CD4-positive, alpha-beta T cell treated with Interleukin-15 for 4 hours (primary cell): ENCODE measurements at places on chromosomes 3 and 15.
A peak's percentile ranks its signal among the peaks of the same experiment; 100 is the strongest.

DNA sequence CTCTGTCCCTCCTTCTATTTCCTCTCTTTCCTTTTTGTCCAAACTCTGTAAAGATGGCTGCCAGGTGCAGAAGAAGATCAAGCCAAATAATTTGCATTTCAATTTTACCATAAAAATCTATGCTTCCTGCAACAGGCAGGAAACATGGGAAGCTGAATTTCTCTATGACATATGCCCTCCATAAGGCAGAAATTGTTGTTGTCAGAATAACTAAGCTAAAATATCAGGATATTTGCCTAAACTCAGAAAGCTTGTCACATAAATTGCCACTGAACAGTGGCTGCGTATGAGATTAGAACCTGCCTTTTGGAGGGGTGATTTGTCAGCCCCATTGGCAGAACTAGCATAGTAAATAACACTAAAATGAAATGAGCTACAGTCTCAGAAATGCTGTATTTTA, 288.3 kb upstream of the LMCD1 start:
- DNase-seq: no peak

DNA sequence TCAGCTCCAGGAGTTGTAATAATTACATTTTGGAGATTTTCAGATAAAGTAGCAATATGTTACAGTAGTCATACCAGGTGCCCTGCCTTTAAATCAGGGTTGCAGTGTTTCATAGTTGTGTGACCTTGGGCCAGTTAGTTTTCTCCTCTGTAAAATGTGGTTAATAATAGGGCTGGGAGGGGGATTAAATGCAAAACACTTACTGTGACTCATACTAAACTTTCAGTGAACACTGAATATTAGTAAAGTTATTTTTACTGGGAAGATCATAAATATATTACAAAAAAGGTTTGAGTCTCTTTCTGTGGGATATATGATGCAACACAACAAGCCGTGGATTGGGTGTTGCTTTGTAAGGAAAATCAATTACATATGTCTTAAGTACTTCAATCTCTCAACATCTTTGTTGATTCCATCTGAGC, 1.1 kb upstream of the EBLN2 start:
- DNase-seq: no peak

- no peak for DNase-seq
These were observed 674.8 kb downstream of the TBL1XR1 start for GRCh38 chr3:176522436-176522835.

- no peak for DNase-seq
These were observed 31.1 kb downstream of the SLC28A1 start for GRCh38 chr15:84915606-84915958.

DNA sequence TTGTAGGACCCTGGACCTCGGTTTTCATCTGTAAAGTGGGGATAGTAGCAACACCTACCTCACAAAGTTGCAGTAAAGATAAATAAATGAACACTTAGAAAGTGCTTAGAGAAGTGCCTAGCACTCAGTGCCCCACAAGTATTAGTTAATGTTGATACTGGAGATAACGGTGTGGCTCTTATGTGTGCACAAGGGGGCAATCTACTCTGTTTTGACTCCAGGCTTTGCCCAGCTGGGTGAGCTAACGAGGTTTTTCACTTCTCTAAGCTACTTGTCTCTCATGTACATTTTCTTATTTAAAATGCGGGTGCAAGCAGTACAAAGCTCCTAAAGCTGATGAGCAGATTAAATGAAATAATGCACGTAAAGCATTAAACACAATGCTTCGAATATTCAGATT, 193.5 kb upstream of the ICE2 start:
- peak; percentile 10 for DNase-seq

- DNase-seq: no peak
These were observed 5.3 kb downstream of the IGF1R start for GRCh38 chr15:98653686-98654085.

DNA sequence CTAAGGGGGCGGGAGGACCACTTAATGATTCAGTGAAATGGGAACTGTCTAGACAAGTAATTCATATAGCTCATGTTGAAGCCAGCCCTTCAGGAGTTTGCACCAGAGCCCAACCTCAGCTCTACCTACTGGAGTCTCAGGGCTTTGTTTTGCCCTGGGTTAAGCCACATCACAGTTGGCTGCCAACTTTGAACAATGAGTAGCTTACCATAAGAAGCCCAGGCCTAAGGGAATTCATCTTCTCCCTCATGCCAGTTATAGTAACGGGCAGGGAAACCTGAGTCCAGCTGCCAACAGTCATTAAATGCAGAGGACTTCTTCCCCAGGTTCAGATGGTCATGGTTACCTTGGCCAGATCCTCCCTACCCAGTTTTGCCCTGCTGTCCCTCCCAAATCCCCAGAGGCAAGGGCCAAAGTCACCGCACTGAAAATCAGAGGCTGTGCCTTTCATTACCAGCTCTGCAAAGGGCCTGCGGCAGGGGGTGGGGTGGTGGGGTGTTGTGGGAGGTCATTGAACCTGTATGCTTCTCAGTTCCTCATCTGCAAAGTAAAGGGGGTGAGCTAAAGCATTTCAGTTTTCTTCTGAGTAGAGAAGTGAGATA, 302.2 kb upstream of the NR2E3 start:
- no peak for DNase-seq

GRCh38 chr15:99307735-99308134, 56.5 kb downstream of the LRRC28 start:
- no peak for DNase-seq

DNA sequence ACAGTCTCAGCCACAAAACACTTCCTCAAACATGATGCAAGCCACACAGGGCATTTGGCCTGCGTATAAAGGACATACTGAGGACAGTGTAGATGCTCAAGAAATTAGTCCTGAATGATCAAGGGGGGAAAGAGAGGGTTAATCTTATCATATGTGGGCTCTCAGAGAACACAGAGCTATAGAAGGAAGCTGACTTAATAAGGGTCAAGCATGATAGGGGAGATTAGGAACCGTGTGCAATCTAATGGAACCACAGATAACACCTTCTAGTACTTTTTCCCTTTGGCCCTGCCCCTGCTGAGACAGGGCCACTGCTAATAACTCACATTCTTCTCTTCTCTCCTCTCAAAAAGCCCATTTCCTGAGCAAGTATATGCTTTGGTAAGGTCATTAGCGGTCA, 114.1 kb upstream of the ADAMTS9 start:
- no peak for DNase-seq

DNA sequence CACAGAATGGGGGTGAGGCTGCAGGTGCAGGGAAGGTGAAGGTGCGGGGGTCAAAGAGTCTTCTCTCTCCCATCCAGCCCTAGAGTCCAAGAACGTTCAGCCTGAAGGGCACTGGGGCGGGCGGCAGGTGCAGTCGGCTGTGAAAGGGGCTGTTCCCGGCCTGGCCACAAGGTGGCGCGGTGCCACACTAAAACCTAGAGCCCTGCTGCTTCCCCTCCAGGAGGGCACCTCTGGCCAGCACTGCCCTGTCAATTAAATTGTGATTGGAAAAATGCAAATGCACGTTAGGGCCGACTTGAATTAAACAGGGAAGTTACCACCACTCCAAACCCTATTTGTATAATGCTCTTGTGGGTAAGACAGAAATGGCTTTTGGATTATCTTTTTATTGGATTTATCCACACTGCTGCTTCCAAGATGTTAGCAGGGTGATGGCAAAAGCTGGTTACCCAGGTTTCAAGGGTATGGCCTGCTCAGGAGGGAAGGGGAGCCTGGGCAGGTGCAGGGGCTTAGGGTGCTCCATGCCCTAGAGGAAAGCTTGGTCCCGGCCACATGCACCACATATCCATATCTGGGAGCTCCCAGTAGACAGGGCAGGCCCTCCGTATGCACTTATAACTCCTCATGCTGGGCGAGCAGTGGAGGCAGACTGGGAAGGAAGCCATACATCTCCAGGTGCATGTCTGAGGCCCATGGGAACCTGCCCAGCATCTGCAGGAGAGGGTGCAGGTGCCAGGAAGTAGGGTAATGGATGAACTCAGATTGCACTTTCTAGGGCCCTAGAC, 119.8 kb downstream of the ADCY5 start:
- DNase-seq: peak; percentile 69

DNA sequence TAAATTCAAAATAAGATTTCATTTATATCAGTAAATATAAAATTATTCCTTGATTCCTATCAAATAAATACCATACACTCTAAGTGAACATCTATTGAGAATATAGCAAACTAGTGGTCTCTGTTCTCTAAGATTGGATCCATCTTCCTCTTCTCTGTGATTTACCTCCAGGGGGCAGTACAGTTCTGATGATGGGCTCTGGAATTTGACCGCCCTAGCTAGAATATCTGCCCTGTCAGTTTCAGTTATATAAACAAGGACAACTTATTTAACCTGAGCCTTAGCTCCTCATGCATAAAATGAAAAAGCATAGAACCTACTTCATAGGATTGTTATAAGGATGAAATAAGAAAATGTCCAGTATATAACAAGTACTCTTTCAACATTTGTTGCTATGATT, 171.1 kb upstream of the CCDC54 start:
- peak; percentile 7 for DNase-seq

DNA sequence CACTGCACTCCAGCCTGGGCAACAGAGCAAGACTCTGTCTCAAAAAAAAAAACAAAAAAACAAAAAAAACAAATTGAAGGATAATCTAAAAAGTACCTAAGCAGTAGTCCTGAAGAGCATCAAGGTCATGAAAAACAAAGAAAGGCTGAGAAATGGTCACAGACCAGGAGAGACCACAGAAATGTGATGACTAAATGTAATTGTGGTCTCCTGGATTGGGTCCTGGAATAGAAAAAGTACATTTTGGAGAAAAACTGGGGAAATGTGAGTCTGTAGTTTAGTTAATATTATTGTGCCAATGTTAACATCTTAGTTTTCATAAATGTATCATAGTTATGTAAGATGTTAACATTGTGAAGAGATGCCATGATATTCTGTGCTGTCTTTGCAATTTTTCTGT, 267.5 kb upstream of the NR2E3 start:
- no peak for DNase-seq

DNA sequence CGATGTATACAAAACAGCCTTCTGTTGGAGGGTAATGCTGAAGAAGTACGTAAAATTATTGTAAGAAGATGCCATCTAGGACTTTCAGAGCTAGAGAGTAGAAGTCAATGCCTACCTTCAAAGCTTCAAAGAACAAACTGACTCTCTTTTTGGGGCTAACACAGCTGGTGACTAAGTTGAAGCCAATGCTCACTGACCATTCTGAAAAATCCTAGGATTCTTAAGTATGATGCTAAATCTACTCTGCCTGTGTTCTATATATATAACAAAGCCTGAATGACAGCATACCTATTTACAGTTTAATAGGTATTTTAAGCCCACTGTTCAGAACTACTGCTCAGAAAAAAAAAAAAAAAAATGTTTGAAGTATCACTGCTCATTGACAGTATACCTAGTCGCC, 18.9 kb downstream of the ADPGK start:
- DNase-seq: no peak

DNA sequence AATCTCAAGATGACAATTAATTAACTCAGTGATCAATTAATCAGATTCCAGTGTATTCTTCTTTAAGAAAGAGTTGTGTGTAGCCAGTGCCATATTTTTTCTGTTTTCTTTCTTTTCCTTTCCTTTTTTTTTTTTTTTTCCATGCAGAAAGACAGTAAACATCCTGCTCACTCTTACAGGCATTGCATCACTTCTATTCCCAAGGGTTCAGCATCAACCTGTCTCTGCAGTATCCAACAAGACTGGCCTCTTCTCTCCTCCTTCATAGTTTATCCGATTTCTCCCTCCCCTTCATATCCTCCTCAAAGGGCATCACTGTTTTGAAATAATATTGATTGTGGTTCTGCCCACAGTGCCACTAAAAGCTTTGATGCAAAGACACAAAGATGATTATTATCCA, 17.0 kb upstream of the SLC9A9 start:
- no peak for DNase-seq

- DNase-seq: no peak
These were observed 13.6 kb upstream of the RNU6-1 start for GRCh38 chr15:67853454-67853853.

DNA sequence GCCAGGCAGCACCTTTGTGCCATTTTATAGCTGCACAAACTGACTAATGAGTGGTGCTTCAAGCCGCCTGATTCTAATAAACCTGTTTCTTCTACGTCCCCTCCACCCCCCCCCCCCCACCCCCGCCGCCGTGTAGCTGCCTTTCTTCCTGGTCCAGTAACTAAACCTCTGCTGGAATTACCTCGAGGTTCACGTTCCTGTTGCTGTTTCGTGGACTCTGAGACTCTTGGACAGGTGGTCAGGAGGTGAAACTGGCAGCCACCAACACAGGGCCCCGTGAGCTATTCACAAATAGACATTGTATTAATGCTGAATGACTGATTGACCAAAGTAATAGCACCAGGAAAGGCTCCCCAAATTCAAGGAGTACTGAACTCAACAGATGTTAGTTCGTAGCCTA, 73.9 kb downstream of the TRIM69 start:
- no peak for DNase-seq

- no peak for DNase-seq
These were observed 8.1 kb upstream of the ADPRH start for GRCh38 chr3:119571230-119571629.

- DNase-seq: peak; percentile 50
These were observed 195.1 kb upstream of the ICE2 start for GRCh38 chr15:60673918-60674558.

DNA sequence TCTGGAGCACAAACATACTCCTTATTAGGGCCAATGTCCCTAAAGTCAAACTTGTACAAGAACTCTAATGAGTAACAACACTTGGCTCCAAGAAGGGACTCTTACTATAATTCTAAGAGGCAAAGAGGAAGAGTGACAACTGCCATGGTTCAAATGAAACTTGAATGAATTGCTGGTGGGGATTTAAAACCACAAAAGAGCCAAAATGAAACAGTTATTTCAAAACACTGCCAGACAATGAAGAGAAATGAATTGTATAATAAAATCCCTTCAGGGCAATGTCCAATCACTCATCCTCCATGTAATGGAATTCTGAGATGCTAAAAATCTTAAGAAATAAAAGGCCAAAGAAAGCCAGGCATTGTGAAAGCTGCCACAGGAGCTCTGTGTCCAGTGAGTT, 14.2 kb downstream of the THRB start:
- DNase-seq: no peak

GRCh38 chr3:103085465-103085864, 650.6 kb downstream of the ZPLD1 start:
- DNase-seq: no peak

DNA sequence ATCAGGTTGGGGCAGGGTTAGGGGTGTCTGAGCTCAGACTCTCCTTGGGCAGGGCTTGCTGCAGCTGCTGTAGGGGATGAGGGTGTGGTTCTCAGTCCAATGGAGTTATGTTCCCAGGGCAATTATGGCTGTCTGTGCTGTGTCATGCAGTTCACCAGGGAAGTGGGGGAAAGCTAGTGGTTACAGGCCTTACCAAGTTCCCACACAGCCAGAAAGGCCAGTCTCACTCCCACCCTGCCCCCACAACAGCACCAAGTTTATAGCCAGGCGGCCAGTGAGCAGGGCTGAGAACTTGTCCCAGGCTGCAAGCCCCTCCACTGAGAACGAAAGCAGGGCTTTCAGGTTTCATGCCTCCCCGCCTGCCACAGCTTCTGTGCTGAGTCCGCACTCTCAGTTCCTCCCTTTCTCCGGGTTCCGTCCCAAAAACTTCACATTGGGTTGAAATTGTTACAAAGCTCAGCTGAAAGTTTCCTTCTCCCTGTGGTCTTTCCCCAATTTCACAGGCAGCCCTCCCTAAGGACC, 19.6 kb upstream of the CPOX start:
- no peak for DNase-seq

- DNase-seq: no peak
These were observed 747 bp downstream of the PLD1 start for GRCh38 chr3:171809611-171809860.
